ENCODE measurements at places on chromosomes 11 and 22. TPM values are rescaled to one million over a fixed set of nuclear protein-coding genes. Genes with fewer than 3 reads are reported as not detected.

- no peaks in the 10 kb centered on the region for H3K27me3 ChIP-seq
- H3K4me1 ChIP-seq, result no peaks in the 10 kb centered on the region
- H3K4me3 ChIP-seq, result no peak overlapping the region
- no peaks in the 10 kb centered on the region for H3K36me3 ChIP-seq
- H3K27ac ChIP-seq, result no peak overlapping the region
These were observed 96.4 kb downstream of the PHF21B start for GRCh38 chr22:44913198-44913983.

Gene TIMM10
- 44.1 TPM for total RNA-seq

DNA sequence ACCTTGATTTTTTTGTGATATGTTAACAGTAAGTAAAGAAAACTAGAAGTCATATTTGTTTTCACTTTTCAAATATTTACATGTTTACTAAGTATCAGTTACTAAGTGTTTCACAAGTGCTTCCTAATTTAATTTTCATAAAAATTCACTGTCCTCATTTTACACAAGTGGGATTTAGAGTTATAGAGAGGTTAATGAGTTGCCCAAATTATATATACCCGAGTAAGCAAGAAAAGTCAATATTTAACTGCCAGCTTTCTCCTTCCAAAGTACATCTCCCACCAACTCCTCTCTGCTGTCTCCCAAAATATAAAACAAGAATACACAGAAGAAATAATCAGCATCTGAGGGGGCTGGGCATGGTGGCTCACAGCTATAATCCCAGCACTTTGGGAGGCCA, 896.7 kb upstream of the ANO3 start:
- no peaks in the 10 kb centered on the region for H3K27me3 ChIP-seq
- H3K27ac ChIP-seq, result no peak overlapping the region
- H3K4me1 ChIP-seq, result no peaks in the 10 kb centered on the region
- no peak for DNase-seq

DNA sequence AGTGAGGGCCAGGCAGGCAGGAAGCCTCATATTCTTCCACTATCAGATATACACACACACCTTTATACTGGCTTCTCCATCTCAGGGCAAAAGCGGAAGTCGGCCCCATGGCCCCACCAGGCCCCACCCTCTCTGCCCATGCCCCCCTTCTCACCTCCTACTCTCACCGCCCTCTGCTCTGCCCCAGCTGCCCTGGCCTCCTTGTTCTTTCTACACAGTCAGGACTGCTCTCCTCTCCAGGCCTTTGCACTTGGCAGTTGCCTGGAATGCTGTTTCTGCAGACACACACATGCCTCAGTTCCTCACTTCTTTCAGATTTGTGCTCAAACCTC, 25.3 kb downstream of the OTOG start:
- H3K4me3 ChIP-seq, result no peak overlapping the region
- H3K27me3 ChIP-seq, result peaks cover 12% of the 10 kb centered on the region
- no peaks in the 10 kb centered on the region for H3K4me1 ChIP-seq

DNA sequence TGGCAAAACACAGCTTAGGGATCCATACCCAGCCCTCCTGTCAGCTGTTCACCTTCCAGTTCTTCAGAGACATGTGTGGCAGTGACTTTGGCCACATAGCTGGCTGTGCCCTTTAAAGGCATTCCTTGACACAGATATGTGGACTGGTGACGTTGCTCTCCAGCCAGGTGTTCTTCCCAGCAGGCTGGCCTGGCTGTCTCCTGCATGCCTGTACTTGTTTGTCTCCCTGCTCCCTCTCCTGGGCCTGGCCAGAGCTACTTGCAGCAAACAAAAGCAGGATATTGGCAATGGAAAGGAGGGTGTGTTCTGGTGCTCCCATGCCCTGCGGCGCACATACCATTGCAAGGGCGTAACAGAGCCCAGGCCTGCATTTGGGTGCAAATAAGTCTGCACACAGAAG, 38.3 kb downstream of the PIK3IP1 start:
- no peak overlapping the region for H3K4me3 ChIP-seq
- H3K27ac ChIP-seq, result peak overlapping the region; percentile 44
- peaks cover 19% of the 10 kb centered on the region for H3K4me1 ChIP-seq
- H3K36me3 ChIP-seq, result peaks cover 12% of the 10 kb centered on the region
- H3K27me3 ChIP-seq, result no peaks in the 10 kb centered on the region

DNA sequence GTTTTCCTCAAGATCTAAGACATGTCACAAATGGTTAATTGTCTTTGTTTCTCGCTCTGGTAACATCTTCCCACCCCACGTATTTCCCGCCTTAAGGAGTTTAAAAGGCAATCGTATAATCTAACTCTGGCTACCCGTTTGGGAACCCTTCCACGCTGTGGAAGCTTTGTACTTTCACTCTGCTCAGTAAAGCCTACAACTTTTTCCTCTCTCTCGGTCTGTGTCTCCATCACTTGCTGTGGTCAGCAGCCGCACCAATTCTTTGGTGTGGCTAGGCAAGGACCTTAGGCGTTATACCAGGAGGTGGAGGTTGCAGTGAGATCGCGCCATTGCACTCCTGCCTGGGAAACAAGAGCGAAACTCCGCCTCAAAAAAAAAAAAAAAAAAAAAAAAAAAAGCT, 1430.1 kb downstream of the LRRC4C start:
- H3K4me3 ChIP-seq, result no peak overlapping the region
- H3K27me3 ChIP-seq, result no peaks in the 10 kb centered on the region
- DNase-seq, result no peak
- H3K4me1 ChIP-seq, result no peaks in the 10 kb centered on the region

Gene PLAAT2
- not detected for total RNA-seq

GRCh38 chr11:126332221-126332711, 23.2 kb upstream of the ST3GAL4 start:
- H3K4me3 ChIP-seq, result no peak overlapping the region
- peaks cover 33% of the 10 kb centered on the region for H3K36me3 ChIP-seq
- peaks cover 33% of the 10 kb centered on the region for H3K4me1 ChIP-seq
- no peaks in the 10 kb centered on the region for H3K27me3 ChIP-seq
- no peak overlapping the region for H3K27ac ChIP-seq

Gene MYOD1
- total RNA-seq, result 47.3 TPM

All from muscle of leg (tissue), 16 donors.